Type B pancreatic cell (in vitro differentiated cells): ENCODE measurements at places on chromosomes 6 and 20.

DNA sequence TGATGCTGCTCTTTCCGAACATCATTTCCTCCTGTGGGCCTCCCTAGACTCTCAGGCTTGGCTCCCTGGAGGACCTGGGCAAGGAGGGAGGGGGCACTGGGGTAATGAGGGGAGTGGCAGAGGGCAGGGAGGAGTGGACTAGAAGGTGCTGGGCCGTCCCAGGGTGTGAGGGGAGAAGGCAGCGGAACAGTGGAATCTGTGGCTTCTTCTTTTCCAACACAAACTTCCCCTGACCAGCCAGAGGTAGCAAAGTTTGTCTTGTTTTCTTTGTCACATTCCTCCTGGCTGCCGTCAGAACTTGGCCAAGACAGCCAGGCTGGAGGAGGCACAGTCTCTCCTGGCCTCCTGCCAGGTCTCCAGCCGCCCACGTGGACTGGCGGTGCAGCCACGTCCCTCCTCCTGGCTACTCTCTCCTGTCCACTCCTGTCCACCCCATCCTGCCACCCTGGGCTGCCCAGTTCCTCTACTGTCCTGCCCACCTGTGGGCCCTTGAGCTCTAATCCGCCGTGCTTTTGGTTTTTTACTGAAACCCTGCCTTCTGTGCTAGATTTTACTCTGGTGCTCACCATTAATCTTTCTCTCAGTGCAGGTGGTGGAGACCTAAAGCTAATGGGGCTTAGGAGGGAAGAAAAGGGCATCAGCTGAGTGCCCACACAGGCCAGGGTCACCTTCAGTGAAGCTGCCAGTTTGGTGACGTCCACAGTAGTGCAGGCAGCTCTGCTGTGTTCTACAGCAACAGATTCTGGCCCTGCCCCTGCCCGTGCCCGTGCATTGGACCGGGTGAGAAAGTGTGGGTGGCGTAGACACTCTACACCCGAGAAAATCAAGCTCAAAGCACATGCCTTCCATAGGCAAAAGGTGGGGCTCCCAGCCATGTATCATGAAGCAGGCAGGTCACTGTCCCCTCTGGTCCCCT, 2.8 kb upstream of the CDSN start:
- DNase-seq, result no peak

DNA sequence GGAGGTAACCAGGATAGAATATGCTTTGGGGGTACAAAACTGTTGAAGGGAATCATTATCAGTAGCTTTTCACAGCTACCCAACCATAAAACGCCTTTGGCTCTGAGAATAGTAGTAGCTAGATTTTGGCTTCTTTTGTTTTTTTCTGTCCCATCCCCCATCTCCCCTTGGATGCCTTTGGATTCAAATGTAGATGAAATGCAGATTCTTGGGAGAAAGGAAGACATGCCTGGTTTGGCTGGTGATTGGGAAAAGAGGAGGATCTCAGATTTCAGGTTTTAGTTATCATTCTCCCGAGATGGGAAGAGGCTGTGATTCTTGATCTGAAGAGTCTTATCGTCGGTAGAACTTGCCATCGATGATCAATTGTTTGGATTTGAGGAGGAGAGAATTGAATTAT, 3.5 kb upstream of the CDYL start:
- no peak for DNase-seq

DNA sequence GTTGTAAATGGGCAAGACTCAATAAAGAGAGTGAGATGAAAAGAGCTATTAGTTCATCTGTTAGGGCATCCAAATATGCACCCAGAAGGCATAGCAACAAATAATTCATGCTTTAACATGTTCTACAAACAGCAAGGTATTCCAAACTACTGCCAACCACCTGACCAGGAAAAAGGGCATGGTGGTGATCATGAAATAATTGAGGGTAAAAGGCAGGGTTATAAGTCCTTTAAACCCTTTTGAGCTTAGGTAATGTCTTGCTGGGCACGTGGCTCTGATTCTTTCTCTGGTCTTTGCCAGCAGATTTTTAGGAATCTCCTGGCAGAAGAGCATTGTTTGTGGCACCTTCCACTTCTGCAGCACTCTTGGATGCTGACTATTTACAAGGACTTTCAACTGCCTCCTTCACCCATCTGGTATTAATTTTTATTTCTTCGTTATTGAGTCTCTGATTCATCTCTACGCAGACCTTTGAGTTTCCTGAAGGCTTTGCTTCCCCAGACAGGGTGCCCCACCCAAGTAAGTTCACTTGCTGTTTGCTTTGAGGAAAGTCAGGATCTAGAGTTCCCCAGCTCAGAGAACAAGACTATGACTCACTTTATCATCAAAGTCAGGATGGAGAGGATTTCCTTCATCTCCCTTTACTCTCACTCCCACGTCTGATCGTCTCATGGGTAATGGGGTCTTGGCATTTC, 83.4 kb upstream of the NEDD9 start:
- DNase-seq, result no peak

DNA sequence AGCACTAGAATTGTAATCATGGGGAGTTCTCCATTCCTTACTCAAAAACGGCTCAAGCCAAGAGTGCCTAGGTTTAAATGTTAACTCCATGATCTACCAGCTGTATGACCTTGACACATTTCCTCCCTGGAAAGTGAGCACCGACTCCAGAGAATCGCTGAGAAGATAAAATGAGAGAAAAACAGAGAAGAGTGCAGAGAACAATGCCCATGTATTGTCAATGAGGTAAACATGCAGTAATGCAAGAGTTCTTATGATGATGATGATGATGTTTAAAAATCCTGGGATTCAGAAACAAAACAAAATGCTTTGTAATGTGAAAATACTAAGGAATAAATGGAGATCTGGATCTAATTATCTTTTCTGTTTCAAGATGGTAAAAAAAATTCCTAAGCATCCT, 64.8 kb upstream of the BEND6 start:
- DNase-seq, result no peak

DNA sequence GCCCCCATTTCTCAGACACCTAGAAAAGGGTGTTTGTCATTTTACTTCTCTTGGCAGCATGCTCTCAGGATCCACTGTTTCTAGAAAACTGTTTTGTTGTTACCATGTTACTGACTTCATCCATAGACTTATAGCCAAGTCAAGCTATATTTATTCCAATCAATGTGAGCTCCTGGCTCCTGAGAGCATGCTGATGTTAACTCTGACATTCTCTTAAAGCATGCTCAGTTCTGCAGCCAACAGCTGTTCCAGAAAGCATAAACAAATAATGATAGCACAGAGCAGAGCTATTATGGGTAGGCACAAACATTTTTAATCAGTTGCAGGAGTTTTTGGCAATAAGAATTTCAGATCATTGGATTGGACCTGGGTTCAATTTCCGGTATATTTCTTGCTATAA, 92.4 kb upstream of the CEP85L start:
- DNase-seq, result no peak

DNA sequence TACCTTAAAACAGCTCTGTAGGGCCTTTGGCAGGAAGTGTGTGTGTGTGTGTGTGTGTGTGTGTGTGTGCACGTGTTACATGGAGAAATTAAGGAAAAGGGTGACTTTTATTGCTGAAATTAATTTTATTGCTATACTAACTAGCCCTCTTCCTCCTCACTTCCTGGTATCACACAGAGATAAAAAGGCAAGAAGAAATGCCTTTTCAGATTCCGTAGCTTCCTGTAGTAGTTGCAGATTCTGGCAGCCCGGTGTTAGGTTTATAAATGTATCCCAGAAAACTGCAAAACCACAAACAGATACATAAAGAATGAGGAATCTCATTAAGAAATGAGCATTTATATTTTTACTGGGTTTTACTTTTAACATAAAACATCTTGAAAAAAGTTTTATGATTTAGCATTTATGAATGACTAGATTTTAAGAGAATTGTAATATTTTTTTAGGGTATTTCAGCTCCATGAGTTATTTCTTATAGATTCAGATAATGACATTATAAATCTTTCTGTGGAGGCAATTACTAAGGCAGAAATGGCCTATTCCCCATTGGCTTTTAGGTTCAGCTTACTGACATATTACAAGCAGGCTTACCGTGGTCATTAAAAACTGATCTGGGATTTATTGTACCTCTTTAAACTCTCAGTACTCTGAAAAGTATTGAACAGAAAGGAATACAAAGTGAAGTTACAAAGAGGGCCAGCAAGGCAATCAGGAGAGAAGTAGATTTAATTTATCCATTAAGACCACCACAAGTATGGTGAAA, 249.1 kb upstream of the TSHZ2 start:
- DNase-seq, result no peak

- no peak for DNase-seq
These were observed 28.9 kb upstream of the RREB1 start for GRCh38 chr6:7078856-7079255.

GRCh38 chr6:26383624-26384417, 913 bp downstream of the BTN2A2 start:
- DNase-seq, result no peak

DNA sequence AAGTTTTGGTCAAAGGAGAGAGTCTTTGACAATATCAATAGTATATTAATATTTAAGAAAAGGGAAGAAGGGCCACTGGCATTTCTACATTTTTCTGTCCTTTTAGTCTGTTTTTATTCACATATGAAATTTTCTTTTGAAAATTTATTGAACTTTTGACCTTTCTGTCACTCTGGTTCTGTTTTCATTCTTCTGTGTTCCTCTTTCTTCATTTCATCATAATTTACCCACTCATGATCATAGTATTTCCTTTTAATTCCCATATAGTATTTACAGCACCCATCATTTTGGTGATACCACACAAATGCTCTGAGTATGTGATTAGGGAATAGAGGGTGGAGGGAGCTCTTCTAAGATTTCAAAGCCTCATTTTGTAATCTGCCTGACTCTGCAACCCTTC, 142.8 kb downstream of the GJA1 start:
- no peak for DNase-seq

GRCh38 chr6:148521586-148521985, 178.9 kb downstream of the SASH1 start:
- no peak for DNase-seq

DNA sequence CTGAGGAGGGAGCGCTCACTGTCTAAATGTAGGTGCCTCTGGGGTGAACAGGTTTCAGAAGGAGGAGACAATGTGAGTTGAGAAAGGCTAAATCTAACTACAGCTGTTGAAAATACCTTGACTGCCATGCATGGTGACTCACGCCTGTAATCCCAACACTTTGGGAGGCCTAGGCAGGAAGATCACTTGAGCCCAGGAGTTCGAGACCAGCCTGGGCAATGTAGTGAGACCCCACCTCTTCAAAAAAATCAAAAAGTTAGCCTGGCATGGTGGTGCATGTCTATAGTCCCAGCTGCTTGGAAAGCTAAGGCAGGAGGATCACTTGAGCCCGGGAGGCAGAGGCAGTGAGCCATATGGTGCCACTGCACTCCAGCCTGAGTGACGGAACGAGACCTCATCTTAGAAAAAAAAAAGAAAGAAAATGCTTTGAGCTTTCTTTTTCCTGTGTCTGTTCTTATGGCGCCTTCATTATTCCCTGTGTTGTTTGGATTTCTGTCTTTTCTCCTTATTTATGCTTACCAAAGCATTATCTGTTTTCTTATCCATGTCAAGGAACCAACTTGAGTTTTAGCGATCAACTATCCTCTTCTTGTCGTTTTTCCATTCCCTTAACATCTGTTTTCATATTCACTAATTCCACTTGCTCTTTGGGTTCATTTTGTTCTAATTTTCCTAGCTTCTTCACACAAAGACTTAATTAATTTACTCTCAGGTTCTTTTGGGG, 8.5 kb downstream of the SLC2A10 start:
- no peak for DNase-seq

GRCh38 chr6:4446982-4447381, 311.6 kb upstream of the ECI2 start:
- no peak for DNase-seq

- DNase-seq, result no peak
These were observed 58.5 kb downstream of the DLL1 start for GRCh38 chr6:170232186-170233002.

GRCh38 chr20:1267161-1267560, 1.1 kb downstream of the SNPH start:
- no peak for DNase-seq

- no peak for DNase-seq
These were observed 96.1 kb downstream of the NUS1 start for GRCh38 chr6:117771403-117771802.

GRCh38 chr6:37779111-37779800, 40.3 kb upstream of the ZFAND3 start:
- no peak for DNase-seq

- no peak for DNase-seq
These were observed 14.8 kb upstream of the ADGB start for GRCh38 chr6:146583966-146584365.

DNA sequence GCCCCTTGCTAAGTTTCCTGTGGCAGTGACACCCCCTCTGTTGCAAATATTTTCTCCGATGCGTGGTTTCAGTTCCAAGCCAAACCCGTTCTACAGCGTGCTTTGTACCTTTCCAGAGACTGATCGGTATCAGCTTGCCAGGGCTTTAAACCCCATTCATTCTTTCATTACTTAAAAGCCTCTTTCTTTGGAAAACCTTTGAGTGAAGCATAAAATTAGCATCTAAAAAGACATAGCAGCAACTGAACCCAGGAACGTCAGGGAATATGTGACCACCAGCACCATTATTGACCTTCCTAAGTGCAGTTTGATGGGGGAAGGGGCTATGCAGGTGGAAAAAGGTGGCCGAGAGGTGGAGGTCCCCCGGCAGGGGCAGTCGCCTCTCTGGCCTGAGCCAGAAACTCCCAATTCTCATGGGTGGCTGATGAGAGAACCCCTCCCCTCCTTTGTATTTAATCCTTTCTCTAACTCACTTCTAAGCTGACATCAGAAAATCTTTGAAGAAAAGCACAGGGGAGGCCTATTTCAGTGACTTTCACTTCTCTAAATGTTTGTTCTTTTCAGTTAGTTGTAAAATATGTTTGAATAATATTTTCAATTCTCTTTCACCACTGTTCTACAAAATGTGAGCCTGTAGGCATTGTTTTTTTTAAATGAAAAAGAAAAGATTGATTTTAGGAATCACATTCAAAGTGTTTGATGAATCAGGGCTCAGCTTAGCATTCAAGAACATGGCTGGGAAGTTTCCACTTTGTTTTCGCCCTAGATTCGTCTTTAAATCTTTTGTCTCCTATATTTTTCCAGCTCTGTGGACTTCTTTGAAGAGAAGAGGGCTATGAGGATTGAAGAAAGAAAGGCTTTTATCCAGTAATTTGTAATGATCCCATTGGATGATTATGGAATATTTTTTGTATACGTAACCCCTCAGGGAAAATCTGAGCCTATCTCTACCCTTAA, 89.2 kb downstream of the RSPH3 start:
- no peak for DNase-seq

GRCh38 chr6:170147832-170148708, 142.8 kb downstream of the DLL1 start:
- no peak for DNase-seq

- no peak for DNase-seq
These were observed 211.8 kb upstream of the CITED2 start for GRCh38 chr6:139586273-139586672.

GRCh38 chr6:168388641-168389633, 52.0 kb upstream of the SMOC2 start:
- DNase-seq, result no peak

- no peak for DNase-seq
These were observed 24.5 kb downstream of the TSPYL4 start for GRCh38 chr6:116229287-116229913.

DNA sequence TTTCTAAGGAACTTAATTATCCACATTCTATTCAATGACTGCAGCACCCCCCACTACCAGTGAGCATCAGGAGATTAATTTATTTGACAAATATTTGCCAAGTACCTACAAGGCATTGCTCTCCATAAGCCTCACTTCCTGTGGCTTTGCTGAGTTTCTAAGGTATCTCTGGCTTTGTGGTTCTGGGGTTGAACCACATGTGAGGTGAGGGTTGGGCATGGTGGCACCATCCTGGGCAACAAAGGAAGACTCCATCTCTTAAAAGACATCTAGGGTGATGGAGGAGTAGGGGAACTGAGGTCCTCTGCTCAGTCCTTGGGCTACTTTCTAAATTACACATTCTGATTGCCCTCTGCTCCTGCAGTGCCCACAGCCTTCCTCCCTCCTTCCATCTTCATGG, 25.5 kb upstream of the WFDC2 start:
- DNase-seq, result no peak
